ENCODE measurements at places on chromosomes 13 and 19. TPM values are rescaled to one million over a fixed set of nuclear protein-coding genes. Genes with fewer than 3 reads are reported as not detected.

Gene OR2Z1
- not detected for total RNA-seq

Gene LGALS4
- 0.54 TPM for total RNA-seq

Gene PRRG2
- 5.7 TPM for total RNA-seq

Gene KRTDAP
- total RNA-seq, result 1.0 TPM

Gene LILRB4
- not detected for total RNA-seq

Gene CCDC169
- total RNA-seq, result 43.3 TPM

Gene DIRAS1
- total RNA-seq, result 22.3 TPM

Gene POSTN
- total RNA-seq, result 0.99 TPM

Gene FFAR3
- not detected for total RNA-seq

Gene COX7A1
- 0.60 TPM for total RNA-seq

Gene LRRC25
- total RNA-seq, result 0.20 TPM

Gene ZNF486
- total RNA-seq, result 21.3 TPM

Gene JAK3
- total RNA-seq, result 4.0 TPM

Gene NKPD1
- total RNA-seq, result 0.38 TPM

Gene PLA2G4C
- 17.5 TPM for total RNA-seq

Gene PLEKHF1
- total RNA-seq, result 11.1 TPM

Gene SIGLEC7
- not detected for total RNA-seq

Gene IFNL4
- total RNA-seq, result not detected

Gene OPA3
- total RNA-seq, result 14.5 TPM

Gene NLRP5
- not detected for total RNA-seq

Gene PABPC3
- total RNA-seq, result 0.48 TPM

Gene ZNF71
- total RNA-seq, result 8.1 TPM

Gene CD70
- 0.84 TPM for total RNA-seq

Gene DCLK1
- total RNA-seq, result 38.7 TPM

Gene GRIK5
- total RNA-seq, result 42.9 TPM

Gene PALM3
- total RNA-seq, result 31.3 TPM

Gene LCP1
- total RNA-seq, result 4.3 TPM

Gene APBA3
- total RNA-seq, result 23.4 TPM

Gene VWA8
- total RNA-seq, result 17.9 TPM

Gene PSG11
- total RNA-seq, result not detected

Gene FGF21
- not detected for total RNA-seq

Gene CD33
- total RNA-seq, result not detected

Gene ACP7
- total RNA-seq, result 0.50 TPM

Gene SHISA7
- total RNA-seq, result 1.0 TPM

Gene AP1M2
- 140 TPM for total RNA-seq

Gene OR10H4
- not detected for total RNA-seq

Gene LRP3
- 33.7 TPM for total RNA-seq

Gene MYO9B
- 76.8 TPM for total RNA-seq

Gene C1QTNF9B
- not detected for total RNA-seq

Gene NCCRP1
- total RNA-seq, result 2.8 TPM
